ENCODE measurements at places on chromosomes 1 and 21.

DNA sequence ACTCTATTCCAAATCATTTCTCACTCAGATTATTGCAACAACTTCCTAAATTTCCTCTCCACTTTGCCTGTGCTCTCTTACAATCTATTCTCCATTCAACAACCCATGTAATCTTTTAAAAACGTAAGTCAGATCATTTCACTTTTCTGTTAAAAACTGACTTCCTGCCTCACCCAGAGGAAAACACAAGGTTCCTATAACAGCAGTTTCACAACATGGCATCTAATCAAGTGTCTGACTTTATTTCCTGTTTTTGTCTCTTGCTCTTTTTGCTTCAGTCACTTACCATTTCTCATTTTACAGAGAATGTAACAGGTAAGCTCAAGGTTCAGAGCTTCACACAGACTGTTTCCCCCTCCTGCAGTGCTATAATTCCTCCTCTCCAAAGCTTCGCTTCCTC lies 560.7 kb downstream of the LRRIQ3 start:
- no peak for DNase-seq

DNA sequence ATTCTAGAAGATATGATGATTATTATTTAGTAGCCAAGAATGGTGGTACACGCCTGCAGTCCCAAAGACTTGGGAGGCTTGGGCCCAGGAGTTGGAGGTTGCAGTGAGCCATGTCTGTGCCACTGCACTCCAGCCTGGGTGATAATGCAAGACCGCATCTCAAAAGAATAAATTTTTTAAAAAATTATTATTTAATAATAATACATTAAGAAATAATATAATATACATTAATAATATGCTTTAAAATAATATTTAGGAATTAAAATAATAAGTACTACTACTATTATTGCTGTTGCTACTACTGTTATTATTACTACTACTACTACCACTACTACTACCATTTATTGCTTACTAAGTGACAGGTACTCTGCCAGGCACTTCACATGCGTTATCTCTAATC lies 27.2 kb downstream of the CCDC30 start:
- DNase-seq = no peak

- DNase-seq = no peak
These were observed 354.6 kb downstream of the PTPRU start for GRCh38 chr1:29590583-29591565.

DNA sequence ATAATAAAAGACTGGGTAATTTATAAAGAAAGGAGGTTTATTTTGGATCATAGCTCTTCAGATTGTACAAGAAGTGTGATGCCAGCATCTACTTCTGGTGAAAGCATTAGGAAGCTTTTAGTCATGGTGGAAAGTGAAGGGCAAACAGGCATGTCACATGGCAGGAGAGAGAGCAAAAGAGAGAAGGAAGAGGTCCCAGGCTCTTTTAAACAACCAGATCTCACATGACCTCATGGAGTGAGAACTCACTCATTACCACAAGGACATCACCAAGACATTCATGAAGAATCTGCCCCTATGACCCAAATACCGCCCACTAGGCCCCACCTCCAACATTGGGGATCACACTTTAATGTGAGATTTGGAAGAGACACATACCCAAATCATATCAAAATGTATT lies 10.0 kb downstream of the RPTN start:
- DNase-seq = no peak

GRCh38 chr21:37710546-37711285 lies 205.5 kb downstream of the KCNJ6 start:
- DNase-seq = peak; percentile 64

- DNase-seq = no peak
These were observed 107.5 kb downstream of the HIVEP3 start for GRCh38 chr1:41811051-41811795.

GRCh38 chr1:18413541-18414305 lies 67.0 kb upstream of the KLHDC7A start:
- no peak for DNase-seq

DNA sequence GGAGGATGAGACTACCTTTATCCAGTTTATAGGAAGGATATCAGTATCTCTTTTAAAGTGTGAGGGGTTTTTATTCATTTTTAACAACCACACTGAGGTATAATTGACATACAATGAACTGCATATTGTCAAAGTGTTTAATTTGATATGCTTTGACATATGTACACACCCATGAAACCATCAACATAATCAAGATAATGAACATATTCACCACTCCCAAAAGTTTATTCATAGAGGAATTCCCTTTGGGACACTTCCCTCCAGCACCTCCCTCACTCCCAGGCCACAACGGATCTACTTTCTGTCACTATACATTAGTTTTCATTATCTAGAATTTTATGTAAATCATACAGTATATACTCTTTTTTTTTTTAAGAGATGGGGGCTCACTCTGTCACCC lies 63.4 kb upstream of the MCOLN3 start:
- DNase-seq = no peak

GRCh38 chr21:29335720-29336119 lies 37.0 kb downstream of the BACH1 start:
- DNase-seq = no peak

DNA sequence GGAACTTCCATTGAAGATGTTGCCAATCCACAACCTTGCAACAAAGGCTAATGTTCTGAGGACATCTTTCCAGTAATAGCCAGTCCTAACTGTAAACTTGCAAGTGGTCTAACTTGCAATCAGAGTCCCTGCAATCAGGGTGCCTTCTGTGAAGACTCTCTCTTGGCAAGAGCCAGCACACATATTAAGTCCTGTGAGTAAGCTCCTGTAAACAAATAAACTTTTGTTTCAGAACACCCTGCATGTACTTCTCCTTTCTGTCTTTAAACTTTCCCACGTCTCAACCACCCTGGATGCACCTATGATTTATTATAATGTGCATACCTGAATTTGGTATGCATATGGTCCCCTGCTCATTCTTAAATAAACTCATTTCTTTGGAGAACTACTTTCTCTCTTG lies 9.1 kb downstream of the GBP7 start:
- DNase-seq = no peak

- DNase-seq = no peak
These were observed 1.6 kb downstream of the TNFRSF14 start for GRCh38 chr1:2557482-2558400.

DNA sequence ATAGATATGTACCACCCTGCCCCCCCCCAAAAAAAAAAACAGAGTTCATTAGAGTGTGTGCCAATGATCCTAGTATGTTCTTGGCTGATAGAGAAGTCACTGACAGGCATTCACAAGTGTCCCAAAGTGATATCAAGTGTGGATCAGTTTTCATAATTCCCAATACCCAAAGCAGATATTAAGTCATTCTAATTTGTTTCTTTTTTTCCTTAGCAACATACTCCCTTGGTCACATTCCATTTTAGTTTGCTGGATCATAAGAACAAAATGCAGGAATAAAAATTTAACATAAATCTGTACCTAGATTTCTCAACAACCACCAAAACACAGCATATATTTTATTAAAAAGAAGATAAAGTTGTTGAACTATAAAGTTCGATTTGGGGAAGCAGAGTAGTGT lies 129.8 kb upstream of the PALMD start:
- no peak for DNase-seq

GRCh38 chr1:209389258-209389657 lies 194.3 kb upstream of the CAMK1G start:
- no peak for DNase-seq

- DNase-seq = no peak
These were observed 28.8 kb downstream of the PIK3C2B start for GRCh38 chr1:204465546-204466415.

DNA sequence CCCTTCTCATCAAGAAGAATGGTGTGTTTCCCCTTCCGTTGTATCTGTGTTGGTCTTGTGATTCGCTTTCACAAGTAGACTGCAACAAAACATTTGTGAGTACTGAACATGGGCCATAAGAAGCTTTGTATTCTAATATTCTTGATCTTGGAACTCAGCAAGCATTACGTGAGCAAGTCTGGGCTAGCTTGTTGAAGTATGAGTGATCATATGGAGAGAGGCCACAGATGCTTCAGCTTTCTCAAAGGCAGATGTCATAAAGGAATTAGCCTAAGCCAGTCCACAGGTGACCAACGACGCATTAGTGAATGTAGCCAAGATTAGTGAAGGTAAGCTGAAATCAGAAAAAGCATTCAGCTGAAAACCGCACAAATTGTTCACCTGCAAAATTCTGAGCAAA lies 609.6 kb upstream of the NEGR1 start:
- DNase-seq = no peak

DNA sequence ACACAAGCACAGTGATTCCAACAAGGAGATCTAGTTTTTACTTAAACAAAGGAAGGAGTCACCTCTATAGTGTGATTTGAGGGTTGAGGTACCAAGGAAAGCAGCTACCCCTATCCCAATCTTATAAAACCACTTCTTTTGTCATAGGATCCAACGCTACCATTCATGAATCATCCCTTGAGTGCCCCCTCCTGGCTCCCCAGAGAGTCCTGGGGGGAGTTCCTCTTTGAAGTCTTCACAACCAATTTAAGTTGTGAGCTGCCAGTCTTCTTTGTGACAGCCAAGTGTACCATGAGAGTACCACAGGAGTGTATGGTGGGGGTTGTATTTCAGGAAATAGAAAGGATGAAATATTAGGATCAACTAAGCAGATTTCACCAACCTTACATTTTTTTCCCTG lies 39.1 kb upstream of the NHLH2 start:
- no peak for DNase-seq

- DNase-seq = no peak
These were observed 7.4 kb downstream of the HMCN1 start for GRCh38 chr1:185741551-185741950.

DNA sequence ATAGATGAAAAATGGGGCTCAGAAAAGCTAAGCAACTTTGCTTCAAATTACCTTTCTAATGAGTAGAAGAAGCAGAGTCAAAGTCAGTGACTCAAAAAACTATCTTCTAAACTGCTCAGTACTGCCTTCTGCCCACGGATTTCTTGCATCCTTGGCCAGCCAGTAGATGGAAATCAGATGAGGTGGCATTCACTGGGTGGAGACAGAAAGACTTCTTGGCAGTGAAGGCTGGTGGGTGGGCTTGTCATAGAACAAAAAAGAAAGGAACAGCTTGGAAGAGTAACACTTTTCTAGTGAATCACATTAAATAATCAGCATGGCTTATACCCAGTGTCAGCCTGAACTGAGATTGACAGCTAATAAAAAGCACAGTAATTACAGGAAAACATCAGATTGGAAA lies 170.7 kb downstream of the ST6GALNAC5 start:
- DNase-seq = no peak

- DNase-seq = no peak
These were observed at the start of gene ZDHHC18 for GRCh38 chr1:26826261-26827105. ZDHHC18 (plus strand) TSS chr1:26826688; CDS start chr1:26826805, 117 bp downstream.

DNA sequence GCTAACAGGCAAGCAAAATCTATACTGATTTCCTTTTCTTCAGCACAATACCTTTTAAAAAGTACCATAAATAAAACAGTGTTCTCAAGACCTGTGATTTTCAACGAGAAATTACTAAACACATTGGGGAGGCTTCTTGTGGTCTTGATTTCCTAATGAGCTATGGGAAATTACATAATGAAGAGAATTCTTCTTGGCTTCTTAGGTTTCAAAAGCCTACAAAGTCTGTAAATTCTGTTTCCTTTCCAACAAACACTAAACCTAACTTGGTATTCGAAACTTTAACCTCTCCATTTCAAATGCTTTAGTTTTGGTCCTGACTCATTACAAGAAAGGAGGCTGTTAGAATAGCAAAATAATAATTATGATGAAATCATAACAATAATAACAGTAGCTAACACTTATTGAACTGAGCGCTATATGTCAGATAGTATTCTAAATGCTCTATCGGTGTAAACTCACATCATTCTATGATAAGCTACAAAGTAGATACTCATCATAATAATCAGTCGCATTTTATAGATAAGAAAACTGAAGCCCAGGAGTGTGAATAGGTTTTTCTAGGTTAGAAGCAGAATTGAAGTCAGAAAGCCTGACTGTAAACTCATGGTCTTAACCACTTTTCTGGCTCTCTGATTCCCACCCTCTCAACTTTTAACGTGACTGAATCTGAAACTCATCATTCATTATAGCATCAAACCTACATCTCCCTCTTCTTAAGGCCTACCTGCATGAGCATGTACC lies 486.7 kb downstream of the SMYD3 start:
- DNase-seq = no peak

DNA sequence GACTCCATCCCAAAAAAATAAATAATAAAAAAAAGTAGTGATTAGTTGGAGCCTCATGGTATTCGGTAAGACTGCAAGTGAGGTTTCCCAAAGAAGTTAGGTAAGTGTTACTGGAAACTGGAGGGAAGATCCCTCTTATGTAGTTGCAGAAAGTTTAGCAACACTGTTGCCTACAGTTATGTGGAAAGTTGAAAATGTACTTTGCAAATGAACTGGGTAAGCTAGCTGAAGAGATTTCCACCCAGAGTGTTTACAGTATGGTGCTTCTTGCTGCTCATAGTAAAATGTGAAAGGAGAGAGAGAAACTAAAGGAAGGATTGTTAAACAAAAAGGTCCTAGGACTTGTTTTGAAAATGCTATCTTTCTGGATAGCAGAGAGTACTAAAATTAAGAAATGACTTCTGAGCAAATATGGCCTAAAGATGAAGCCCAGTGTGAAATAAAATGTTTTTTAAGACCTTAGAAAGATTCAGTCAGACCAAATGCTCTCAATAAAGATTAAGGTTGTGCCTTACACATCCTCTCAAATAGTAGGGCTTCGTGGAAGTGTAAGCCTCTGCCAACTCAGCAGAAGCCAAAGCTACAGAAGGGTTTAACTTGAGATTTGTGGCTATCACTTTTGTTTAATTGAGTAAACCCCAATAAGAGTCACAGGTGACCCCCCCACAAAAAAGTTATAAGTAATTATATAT lies 31.5 kb downstream of the RPS6KC1 start:
- DNase-seq = no peak

DNA sequence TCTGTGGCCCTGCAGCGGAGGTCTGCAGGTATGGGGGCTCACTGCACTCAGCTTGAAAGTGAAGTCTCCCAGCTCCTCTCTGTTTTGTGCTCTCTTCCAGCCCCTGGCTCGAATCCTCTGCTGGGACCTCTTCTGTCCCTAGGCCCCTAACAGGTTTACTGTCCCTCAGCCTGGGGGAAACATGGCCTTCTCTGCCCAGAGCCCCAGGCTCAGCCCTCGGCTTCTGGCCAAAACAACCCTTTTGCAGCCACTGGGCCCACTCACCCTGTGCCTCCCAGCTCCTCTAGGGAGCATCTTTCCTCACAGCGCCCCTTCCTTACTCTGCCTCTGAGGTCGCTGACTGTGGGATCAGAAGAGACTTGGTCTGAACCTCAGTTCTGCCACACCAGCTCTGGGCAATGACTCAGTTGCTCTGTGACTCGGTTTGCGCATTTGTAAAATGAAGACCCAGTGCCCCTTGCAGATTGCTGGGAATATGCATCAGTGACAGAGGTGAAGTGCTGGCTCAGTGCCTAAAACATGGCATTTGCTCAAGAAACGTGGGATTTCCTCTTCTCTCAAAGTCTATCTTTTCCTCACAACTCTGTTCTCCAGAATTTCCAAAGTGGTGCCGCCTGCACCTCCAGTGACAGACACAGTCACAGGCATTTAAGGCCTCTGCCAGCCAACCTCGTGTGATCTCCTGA lies 26.5 kb upstream of the TENT5C start:
- DNase-seq = no peak

Measured in NCI-H748 treated with DMSO at 0.1 percent for 48 hours (cell line).